ENCODE measurements at places on chromosomes 6 and 20. TPM values are rescaled to one million over a fixed set of nuclear protein-coding genes. Genes with fewer than 3 reads are reported as not detected.

GRCh38 chr6:155378724-155379123 is 64.4 kb upstream of the TFB1M start:
- no peak for DNase-seq

DNA sequence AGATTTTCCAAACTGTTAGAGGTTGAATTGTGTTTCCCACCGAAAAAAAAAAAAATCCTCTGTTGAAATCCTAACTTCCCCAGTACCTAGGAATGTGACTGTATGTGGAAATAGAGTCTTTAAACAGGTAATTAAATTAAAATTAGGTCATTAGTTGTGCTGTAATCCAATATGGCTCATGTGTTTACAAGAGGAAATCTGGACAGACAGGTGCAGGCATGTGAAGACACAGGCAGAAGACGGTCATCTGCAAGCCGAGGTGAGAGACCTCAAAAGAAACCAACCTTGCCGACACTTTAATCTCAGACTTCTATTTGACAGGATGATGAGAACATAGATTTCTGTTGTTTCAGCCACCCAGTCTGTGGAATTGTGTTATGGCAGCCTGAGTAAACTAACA is 28.6 kb upstream of the EZR start:
- DNase-seq, result no peak

- no peak for DNase-seq
Observed at GRCh38 chr20:17580895-17581294, 11.0 kb downstream of the DSTN start.

GRCh38 chr20:42051921-42052320 is 433.7 kb upstream of the CHD6 start:
- DNase-seq, result no peak

Gene LTB
- total RNA-seq, result 2.0 TPM

DNA sequence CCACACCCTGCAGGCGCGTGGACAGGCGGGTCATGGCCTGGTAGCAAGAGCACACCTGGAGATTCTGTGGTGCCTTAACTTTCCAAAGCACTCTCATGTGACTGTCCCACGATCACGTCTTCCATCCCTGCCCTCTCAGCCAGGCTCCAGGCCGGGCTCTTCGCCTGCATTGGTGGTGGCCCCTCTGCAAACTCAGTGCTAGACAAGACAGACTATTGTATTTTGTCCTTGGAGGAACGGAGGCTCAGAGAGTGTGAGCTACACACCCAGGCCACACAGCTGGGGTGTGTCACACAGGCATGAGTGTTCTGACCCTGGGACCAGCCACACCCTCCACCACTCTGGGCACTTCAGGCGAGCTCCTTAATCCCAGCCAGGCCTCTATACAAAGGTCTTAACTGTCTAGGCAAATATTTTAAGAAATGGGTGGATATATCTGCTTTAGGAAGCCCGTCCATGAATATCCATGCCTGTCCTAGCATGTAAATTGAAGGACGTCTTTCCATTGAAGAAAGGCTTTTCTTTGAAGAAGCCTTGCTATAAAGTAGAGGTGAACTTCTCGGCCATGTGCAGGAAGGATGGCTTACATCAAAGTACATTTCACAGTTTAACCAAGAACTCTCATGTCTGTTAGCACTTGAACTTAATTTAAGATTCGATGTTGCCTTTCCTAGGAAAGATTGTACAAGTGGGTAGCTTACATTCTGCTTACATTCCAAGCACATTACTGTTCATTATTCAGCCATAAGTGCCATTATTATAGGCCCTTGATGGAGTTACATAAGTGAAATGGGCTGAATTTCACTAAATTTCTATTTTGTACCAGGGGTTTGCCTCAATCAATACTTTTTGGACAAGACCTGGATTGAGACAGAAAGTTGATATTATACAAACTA is 263.9 kb downstream of the DLL1 start:
- peak; percentile 2 for DNase-seq

DNA sequence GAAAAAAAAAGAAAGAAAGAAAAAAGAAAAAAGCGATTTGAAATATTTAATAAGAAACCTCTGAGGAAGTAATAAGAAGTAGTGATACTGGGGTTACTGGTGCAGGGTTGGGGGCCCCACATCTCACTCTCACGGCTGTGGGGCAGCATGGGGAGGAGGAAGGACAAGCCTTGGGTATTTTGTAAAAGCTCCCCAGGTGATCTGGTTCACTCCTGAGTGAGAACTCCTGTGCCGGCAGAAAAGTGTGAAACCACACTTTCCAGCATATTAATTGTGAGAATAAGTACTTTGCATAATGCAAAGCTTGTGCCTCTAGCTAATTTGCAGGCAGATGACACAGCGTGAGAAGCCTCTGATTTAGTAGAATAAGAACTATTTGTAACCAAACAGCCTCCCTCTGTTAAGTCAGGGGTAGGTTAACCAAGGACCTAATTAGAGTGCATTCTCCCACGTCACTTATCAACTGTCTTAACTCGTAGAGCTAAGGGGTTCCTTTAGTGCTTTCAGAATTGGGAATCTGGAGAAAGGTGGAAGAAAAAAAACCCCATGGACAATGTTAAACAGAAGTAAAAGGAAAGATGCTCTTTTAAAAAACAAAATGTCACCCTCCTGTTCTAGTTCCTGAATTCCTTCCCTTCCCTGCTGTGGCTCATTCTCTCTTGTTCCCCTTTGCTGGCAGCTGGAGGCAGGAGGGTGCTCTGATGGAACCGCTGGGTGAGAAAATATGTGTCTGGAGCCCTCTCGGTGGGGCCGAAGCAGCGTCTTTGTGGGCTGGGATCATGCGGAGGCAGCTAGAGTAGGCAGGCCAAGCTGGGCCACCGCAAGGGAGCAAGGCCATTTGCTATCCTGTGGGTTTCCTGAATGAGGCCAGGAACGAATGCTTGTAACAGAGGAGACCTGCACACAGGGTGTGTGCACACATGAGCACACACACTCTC is 108.7 kb downstream of the FYN start:
- DNase-seq, result no peak

Gene LTA
- total RNA-seq, result 1.3 TPM

GRCh38 chr6:125165256-125165655 is 11.7 kb downstream of the TPD52L1 start:
- DNase-seq, result no peak

Gene KCNS1
- 4.6 TPM for total RNA-seq

Gene GATA5
- total RNA-seq, result 70.6 TPM

DNA sequence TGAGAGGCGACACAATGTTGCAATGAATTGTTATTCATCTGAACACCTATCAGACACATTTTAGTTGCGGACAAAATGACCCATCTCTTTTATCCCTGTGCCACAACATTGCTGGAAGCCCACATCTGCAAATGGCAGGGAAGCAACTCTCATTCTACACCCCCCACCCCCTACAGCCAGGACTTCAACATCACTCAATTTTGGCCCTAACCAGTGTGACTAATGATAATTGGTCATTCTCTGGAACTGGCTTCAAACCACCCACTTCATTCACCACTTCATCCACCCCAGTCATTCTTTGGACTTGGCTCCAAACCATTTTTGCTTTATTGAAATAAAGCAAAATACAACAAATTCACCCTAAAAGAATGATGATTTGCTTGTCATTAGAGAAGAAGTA is 1.5 kb downstream of the GCM2 start:
- no peak for DNase-seq

GRCh38 chr6:169626649-169627048 is 75.2 kb downstream of the WDR27 start:
- no peak for DNase-seq

GRCh38 chr6:155409391-155409790 is 46.2 kb downstream of the NOX3 start:
- DNase-seq, result no peak

DNA sequence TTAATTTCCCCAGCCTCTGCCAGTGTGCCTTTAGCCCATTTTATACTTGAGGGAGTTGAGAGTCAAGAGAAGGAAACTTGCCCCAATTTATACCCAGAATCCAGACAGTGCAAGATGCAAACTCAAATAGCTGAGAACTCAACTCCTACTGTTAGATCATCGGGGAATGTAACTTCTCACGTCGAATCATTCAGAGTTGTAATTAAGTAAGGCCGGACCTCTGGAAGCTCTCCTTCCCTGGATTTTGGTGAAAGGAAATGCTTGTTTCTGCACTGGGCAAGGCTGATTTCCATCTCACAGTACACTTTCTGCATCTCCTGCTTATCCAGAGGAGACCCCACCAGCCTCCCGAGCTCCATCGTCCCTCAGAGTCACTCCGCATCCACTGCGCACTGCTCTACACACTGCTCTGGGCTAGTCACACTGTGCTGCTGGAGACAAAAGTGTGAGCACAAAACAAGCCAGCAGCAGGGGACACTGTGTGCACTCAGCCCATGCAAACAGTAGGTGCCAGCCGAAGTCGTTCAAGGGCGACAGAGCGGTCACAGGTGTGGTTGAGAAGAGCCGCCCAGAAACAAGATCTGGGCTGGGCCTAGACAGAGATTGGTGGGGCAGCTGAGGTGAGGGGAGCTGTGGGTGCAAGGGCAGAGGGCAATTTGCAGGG is 150.4 kb upstream of the QKI start:
- DNase-seq, result peak; percentile 42

Gene TREML1
- total RNA-seq, result not detected

- no peak for DNase-seq
Observed at GRCh38 chr20:63032026-63032800, 25.4 kb upstream of the BHLHE23 start.

GRCh38 chr20:37808233-37809070 is 94.5 kb upstream of the VSTM2L start:
- peak; percentile 58 for DNase-seq

- peak; percentile 62 for DNase-seq
Observed at GRCh38 chr6:136031982-136032381, 180.5 kb downstream of the PDE7B start.

Gene RAET1G
- not detected for total RNA-seq

Gene HCRTR2
- total RNA-seq, result 0.50 TPM

Gene C20orf173
- total RNA-seq, result 8.5 TPM

Gene ULBP2
- total RNA-seq, result 1.5 TPM

DNA sequence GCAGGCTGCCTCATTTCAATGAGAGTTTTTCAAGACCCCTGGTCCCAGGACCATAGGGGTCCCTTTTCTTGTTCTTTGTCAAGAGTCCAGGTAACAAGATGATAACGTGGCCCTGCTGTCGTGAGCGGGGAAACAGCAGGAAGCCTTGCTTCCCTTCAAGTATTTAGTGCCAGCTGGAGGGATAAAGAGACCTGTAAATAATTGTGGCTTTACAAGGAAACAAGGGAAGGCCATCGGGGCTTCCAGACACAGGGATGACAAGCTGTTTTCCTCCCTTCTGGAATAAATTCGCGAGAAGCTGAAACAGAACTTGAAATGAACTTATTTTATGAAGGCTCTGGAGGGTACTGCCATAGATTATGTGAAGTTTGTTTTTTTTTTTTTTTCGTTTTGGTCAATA is 163.2 kb downstream of the SYNDIG1 start:
- no peak for DNase-seq

- no peak for DNase-seq
Observed at GRCh38 chr20:1265226-1265915, 723 bp upstream of the SNPH start.

DNA sequence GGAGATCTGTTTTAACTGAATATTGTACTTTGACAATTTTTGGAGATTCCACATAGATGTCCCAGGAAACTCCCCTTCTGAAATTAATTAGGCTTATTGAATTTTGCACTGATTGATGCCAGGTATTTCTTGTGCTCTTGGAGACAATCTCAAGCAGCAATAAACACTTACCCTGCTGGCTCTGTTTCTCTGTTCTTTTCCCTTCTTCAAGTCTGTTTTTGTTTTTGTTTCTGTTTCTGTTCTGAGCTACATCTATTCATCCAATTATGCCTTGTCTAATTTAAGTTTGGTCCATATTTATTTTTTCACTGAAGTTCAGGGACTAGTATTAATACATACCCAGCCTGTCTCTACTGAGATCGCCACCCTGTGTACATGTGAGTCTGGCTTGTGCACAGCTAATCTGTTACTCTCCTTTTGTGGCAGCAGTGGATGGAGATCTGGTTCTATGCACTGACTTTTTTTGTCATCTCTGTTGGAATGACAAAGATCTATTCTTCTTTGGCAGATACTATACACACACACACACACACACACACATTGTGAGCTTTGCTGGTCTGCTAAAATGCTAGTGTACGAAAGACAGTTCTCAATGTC is 51.9 kb downstream of the IL22RA2 start:
- no peak for DNase-seq

GRCh38 chr20:58146746-58147140 is 81.7 kb downstream of the ANKRD60 start:
- no peak for DNase-seq

DNA sequence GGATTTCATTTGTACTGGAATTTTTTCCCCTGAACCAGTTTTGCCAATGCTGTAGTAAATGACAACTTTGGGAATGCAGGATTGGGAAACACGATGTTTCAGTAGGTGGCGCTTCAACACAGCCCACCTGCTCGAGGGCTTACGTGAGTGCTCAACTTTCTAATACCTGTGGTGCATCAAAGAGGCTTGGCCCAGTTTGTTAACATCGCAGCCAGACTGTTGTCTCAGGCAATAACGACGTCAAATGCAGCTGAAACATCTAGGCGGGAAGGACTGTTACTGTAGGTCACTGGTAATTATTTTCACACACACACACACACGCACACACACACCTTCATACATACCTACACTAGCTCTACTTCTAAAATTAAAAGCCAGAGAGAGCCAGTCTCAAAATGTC is 815.5 kb upstream of the SLC35B3 start:
- peak; percentile 26 for DNase-seq

DNA sequence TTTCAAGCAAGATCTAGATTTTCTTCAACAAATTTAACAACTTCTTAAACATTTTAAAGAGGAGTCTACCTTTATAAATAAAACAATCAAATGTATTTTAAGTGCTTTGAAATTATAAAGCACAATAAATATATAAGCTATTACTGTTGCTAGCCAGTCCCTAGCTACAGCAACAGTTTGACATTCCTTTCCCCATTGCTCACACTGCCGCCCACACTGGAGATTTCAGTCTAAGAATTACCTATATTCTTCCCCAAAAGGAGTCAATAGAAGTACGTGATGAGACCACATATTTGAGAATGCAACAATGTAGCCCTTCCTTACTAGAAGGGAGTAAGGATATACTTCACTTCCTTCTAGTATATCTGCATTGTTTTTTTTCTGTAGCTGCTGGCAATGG is 65.3 kb upstream of the RNF146 start:
- no peak for DNase-seq

GRCh38 chr20:31666258-31667042 is 28.7 kb downstream of the COX4I2 start:
- DNase-seq, result peak; percentile 48

Gene ABHD12
- 51.5 TPM for total RNA-seq

- DNase-seq, result no peak
Observed at GRCh38 chr6:158029668-158030230, 48.1 kb downstream of the SYNJ2 start.

Gene UBE3D
- 16.4 TPM for total RNA-seq

DNA sequence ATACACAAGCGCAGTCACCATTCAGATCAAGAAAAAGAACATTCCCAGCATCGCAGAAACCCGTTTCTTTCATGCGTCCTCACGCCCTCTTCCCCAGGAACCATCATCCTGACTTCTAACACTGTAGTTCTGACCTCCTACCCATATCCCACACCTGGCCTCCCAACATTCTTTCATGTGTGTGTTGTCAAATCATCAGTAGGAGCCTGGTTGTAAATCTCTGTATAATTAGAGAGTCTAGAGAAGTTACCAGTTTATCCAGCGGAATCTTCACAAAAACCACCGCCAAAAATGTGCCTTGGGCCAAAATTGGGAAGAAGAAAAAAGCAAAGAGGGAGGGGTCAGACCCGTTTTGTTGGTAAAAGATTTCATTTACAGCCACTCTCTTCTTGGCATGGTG is 91.6 kb downstream of the RTN4IP1 start:
- no peak for DNase-seq

Gene ZNF133
- total RNA-seq, result 13.2 TPM
